Inflammatory macrophage treated with lipopolysaccharide for 4 hours (primary cell): ENCODE measurements at places on chromosomes 4 and X.
A peak's percentile ranks its signal among the peaks of the same experiment; 100 is the strongest.

- no peak for DNase-seq
Measured at GRCh38 chrX:13985697-13986435, 43.8 kb downstream of the GEMIN8 start.

DNA sequence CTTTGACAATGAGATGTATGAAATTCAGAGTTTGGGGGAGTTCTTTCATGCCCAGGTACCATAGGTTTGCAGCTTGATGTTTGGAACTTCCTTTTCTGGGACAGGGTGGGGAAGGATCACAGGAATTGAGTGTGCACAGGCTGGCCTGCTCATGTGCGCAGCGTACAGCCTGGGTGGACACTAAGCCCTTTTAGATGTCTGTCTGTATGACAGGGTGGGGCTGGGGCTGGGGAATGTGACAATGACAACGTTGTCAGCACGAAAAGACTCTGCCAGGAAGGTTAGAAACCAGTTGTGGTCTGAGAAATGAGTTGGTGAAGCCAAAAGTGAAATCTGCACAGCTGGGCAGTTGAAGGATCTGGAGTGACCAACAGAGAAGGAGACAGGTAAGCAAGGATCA lies 47.4 kb downstream of the WWC2 start:
- no peak for DNase-seq

DNA sequence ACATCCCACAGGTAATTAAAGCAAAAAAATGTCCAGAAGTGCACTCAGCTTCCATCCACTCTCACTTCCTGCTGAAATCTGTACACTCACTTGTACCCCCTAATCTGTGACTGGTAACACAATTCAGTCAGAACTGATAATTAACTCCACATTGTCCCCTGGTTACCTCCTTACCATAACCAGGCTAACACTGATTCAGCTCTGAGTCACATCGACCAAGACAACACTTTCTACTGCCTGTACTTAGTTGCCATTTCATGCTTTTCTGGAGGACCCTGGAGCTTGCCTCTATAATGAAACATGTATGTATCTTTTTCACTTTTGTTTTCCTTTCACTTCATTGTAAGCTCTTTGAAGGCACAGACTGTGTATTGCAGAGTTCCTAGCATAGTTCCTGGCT lies 130.9 kb upstream of the GABRG1 start:
- DNase-seq, result no peak

DNA sequence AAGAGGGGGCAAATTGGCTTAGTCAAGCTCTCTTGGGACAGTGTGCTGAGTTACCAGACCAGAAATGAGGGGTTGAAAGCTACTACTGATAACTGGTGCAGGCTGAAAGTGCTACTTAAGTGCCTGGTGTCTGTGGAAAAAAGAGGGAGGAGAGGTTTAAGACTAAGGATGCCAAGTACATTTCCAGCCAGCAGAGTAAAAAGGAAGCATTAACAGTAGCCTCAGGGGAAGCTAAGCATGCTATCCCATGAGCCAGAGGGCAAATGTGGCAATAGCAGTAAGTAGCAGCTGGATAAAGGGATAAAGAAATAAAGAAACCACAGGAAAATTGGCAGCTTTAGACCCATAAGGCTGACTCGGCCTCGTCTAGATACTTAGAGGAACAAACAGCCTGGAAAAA lies 196.3 kb upstream of the MAB21L2 start:
- peak; percentile 1 for DNase-seq

DNA sequence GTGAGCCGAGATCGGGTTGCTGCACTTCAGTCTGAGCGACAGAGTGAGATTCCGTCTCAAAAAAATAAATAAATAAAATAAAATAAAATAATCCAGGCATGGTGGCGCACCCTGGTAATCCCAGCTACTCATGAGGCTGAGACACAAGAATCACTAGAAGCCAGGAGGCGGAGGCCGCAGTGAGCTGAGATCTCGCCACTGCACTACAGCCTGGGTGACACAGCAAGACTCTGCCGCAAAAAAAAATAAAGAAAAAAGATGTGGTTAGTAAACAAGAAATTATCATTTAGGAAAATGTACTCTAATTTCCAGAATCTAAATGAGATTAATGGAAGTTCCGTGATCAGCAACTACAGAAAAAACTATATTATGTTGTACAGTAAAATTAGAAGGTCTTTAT lies 14.5 kb upstream of the LRBA start:
- DNase-seq, result no peak

GRCh38 chr4:66045913-66046312 lies 375.6 kb upstream of the EPHA5 start:
- no peak for DNase-seq

DNA sequence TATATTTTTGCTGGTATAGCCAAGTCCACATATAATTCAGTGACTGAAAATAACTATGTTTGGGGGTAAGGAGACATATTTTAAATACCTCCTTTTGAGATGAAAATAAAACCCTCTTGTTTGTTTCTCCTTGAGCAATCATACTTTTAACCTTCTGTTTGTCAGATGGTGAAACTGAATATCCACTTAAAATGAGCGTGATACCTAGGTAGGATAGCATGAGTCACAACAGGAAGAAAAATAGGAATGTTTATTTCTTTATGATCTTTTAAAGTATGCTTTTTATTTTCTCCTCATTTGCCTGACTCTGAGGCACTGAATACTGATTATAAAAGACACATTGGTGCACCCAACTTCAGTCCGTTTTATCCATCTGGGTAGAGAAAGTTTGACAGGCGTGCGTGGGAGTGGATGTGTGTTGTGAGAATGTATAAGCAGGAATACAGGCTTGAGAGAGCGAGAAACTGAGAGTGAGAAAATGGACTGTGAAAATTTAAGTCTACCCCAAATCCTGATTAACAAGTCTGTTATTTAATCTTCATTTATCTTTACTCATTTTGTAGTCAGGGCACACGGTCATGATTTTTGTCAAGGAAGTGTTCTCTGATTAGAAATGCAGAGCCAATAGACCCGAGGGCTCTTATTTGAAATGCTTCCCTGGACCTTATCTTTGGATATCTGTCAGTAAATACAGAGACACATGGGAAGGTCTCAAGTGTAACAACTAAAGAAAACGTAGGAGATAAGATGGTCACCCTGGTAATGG lies 62.1 kb upstream of the ANTXR2 start:
- no peak for DNase-seq

- no peak for DNase-seq
Measured at GRCh38 chr4:39205000-39205399, 22.7 kb downstream of the WDR19 start.

- no peak for DNase-seq
Measured at GRCh38 chr4:152988721-152989553, 52.8 kb downstream of the FHDC1 start.

DNA sequence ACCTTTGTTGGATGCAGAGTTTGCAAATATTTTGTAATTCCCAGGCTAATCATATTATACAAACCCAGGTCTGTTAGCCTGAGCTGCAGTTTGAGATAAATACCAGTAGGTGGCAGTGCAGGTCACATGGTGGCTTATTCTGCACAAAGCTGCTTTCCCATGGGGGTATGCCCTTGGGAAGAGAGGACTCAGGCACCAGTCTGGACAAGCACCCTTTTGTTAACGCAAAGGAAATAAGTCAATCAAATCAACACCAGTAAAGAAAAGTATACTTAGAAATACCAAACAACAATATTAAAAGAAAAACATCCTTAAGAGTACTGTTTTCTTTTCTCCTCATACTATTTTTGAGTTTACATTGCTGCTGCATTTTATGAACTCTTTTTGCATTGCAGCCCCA lies 389.0 kb upstream of the ZFP42 start:
- DNase-seq, result peak; percentile 27

DNA sequence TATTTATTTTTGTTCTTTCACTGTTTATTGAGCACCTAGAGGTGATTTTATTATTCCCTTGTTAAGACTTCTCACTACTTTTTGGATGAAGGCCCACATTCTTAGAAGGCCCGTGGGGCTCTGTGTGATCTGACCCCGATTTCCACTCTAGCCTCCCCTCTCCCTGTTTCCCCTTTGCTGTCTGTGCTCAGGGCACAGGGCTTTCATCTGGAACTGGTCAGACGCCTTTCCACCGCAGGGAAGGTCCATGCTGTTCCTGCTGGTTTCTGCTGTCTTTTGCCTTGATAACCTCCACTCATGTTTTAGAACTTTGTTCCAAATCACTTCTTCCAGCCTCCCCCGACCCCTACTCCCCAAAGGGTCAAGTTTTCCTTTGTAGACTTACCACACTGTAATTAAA lies 31.3 kb upstream of the ANAPC4 start:
- DNase-seq, result no peak

GRCh38 chrX:139811942-139812629 lies 104.1 kb upstream of the MCF2 start:
- no peak for DNase-seq

GRCh38 chr4:138588501-138588900 lies 346.4 kb upstream of the SLC7A11 start:
- DNase-seq, result no peak

DNA sequence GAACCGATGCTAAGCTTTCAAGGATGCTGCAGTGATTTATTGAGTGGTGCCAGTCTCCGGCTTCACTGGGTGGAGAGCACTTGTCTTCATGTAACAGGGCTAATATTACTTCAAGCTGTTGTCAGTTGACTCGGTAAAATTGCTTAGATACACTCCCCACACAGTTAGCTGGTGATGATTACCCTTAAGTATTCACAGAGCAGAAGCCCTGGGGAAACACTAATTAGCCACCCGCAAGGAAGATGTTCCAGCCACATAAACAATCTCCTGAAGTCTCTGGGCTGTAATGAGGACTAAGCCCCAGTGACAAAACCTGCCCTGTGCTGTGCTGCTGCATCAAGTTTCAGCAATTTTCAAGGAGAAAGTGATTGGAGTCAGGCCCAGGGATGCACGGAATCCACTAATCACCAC lies 37.3 kb upstream of the GK2 start:
- no peak for DNase-seq

DNA sequence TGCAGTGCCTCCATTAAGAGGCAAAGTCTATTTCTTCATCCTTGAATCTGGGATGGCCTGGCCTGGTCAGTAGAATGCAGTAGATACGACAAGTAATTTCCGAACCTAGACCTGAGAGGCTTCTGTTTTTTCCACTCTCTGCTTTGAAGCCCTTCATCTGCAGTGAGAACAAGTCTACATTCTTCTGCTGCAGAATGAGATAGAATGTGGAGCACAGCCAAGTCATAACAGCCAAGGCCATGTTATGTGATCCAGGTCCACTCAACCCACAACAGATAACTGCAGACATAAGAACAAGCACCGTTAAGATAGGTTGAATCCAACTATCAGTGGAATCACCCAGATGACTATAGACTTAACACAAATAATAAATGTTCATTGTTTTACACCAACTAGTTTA lies 1297.7 kb downstream of the C4orf33 start:
- DNase-seq, result no peak

- no peak for DNase-seq
Measured at GRCh38 chr4:156303708-156304107, 350.0 kb upstream of the CTSO start.

DNA sequence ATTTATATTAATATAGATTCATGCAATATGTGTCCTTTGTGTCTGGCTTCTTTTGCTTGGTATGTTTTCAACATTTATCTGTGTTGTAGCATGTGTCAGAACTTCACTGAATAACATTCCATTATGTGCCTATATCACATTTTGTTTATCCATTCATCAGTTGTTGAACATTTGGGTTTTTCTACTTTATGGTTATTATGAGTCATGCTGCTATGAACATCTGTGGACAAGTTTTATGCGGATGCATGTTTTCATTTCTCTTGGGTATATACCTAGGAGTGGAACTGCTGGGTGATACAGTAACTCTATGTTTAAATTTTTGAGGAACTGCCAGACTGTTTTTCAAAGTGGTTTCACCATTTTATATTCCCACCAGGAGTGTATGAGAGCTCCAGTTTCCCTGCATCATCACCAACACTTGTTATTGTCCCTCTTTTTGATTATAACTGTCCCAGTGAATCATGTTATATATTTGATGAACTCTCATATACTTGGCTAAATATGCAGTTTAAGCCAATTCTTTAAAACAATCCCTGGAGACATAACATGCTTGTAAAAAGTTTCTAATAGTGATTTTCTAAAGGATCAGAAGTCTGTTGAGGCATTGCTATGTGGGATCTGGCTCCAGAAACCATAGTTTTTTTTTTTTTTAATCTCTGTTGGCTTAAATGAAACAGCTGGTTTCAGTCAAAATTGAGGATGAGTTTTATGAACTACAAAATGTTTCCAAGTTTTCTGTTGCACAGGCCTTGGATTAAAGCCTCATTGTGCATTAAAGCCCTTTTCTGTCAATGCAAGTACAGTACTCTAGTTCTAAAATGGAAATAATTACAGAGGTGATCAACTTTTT lies 21.6 kb upstream of the REPS2 start:
- no peak for DNase-seq

DNA sequence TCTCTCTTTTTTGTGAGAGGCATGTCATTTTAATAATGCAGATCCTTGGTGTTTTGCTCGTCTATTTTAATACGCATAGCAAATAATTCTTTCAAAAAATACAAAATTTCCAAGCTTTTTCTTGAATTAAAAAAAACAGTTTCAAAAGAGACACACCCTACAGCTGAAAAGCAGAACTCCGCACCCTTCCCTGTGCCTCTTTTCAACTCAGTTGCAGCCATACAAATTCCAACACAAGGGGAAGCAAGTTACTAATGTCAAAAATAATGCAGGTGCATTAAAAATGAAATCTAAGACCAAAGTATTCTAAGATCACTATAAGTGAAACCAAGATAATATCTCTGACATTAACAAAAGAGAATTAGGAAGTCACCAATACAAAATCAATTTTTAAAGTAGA lies 66.6 kb downstream of the NR3C2 start:
- DNase-seq, result peak; percentile 8

- DNase-seq, result no peak
Measured at GRCh38 chr4:149017002-149017734, 575.0 kb upstream of the NR3C2 start.

DNA sequence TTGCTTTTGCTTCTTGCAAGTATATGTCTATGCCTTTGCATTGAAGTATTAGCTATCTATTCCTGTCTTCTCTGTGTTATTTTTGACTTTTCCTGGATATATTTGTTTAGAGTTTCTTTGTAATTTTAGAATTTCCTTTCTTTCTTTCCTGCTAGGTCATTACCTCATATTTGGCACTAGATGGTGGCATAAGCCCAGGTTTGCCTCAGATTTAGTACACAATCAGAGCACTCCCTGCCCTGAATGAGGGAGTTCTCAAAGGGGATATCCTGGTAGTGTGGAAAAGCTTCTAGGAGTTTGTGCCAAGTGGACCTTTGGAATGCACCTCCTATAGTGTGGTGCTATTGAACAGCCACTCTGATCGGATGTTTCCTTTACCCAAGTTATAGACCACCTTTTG lies 181.6 kb downstream of the UGT8 start:
- no peak for DNase-seq

- DNase-seq, result no peak
Measured at GRCh38 chr4:79408063-79408462, at the start of gene GK2. GK2 (minus strand) TSS chr4:79408228; CDS start chr4:79408200, 28 bp downstream.

GRCh38 chr4:153275380-153276276 lies 68.9 kb upstream of the MND1 start:
- no peak for DNase-seq

DNA sequence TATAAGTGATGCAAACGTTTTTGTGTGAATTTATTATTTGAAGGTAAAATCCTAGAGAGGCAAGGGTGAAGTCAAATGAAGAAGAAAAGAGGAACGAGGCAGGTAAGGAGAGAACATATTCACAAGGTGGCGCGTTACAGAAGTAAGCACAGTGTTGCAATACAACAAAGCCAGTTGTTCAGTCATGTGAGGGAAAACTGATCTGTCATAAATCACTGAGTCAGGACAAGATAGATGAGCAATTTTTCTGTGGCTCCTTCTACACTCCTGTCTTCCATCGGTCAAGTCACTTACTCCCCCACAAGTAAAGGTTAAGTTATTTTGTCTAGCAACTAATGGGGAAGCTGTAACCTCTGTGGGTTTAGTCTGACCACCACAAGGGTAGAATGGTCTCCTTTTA lies 203.0 kb upstream of the GK2 start:
- no peak for DNase-seq

GRCh38 chr4:151948351-151949016 lies 187.7 kb upstream of the GATB start:
- no peak for DNase-seq
